Mesothelial cell of epicardium (in vitro differentiated cells): ENCODE measurements at places on chromosomes 13 and 19. TPM values are rescaled to one million over a fixed set of nuclear protein-coding genes. Genes with fewer than 3 reads are reported as not detected.

GRCh38 chr19:1173159-1173844 is 766 bp downstream of the SBNO2 start:
- no peaks in the 10 kb centered on the region for H3K36me3 ChIP-seq
- no peak for DNase-seq
- peaks cover 35% of the 10 kb centered on the region for H3K4me1 ChIP-seq
- peak overlapping the region; percentile 93 for H3K27ac ChIP-seq

DNA sequence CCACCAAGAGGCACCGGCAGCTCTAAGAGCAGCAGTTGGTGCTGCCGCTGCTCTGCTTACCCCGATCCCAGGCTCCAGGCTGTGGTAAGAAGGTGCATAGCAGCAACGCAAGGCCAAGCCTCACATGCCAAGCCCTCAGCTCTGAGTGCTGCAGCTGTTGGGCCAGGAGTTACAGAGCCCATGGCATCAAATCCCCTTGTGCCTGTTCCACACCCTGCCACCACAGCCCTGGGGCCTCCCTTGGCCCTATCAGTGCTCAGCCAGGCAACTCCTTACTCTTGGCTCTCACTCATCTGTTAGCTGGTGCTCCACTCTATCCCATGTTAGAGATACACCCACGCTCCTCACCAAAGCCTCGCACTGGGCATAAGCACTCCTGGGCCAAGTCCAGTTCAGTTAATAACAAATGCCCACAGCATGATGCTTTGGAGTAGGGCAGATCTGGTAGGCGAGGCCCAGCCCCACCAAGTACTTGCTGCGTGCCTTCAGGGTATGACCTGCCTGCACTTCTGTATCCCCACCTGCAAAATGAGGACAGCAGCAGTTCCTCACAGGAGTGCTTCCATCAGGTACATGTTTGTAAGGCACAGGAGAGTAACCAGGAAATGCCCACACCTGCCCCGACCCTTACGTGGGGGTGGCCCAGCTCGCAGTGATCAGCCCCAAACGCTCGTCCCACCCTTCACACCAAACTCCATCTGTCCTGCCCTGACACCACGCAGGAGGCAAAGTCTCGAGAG is 16.2 kb downstream of the AKAP8L start:
- H3K4me1 ChIP-seq = no peaks in the 10 kb centered on the region
- H3K4me3 ChIP-seq = no peak overlapping the region
- no peak overlapping the region for H3K27ac ChIP-seq
- no peaks in the 10 kb centered on the region for H3K27me3 ChIP-seq
- peaks cover 11% of the 10 kb centered on the region for H3K36me3 ChIP-seq
- DNase-seq = no peak

DNA sequence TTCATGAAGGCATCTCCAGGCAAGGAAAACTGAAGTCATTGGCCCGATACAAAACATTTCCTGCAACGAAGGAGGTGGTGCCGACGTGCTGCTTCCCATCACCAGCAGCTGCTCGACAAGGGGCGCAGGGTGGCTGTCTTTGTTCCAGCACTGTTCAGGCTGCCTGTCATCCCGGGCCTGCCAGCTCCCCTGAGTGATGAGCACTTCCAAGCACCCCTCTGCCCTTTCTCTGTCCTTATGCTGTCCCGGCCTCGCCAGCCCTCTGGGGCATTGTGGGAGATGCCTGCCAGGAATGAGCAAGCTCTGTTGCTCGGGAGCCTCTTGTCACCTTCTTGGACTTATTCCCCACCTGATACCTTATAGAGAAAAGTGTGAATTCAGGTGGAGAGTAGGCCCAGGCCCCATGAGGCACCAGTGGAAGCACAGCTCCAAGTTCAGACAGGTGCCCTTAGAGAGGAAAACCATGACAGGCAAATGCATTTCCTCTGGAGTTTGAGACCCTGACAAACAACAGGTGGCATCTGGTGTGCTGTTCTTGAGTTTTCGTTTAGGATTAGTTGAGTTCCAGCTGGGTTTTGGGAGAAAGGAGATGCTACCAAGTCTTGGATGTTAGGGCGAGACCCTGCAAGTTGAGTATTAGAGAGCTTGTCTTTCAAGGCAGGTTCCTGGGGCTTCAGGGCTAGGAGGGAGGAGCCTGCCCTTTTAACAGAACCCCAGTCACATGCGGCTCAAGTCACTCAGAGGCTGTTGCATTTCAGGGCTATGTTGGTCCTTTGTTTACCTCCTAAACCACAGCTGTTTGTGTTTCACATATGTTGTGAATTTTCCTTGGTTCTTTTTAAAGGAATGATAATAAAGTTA is 21.4 kb downstream of the BBC3 start:
- peaks cover 5% of the 10 kb centered on the region for H3K4me1 ChIP-seq
- H3K4me3 ChIP-seq = no peak overlapping the region
- H3K27me3 ChIP-seq = no peaks in the 10 kb centered on the region
- peaks cover 35% of the 10 kb centered on the region for H3K36me3 ChIP-seq
- DNase-seq = no peak

DNA sequence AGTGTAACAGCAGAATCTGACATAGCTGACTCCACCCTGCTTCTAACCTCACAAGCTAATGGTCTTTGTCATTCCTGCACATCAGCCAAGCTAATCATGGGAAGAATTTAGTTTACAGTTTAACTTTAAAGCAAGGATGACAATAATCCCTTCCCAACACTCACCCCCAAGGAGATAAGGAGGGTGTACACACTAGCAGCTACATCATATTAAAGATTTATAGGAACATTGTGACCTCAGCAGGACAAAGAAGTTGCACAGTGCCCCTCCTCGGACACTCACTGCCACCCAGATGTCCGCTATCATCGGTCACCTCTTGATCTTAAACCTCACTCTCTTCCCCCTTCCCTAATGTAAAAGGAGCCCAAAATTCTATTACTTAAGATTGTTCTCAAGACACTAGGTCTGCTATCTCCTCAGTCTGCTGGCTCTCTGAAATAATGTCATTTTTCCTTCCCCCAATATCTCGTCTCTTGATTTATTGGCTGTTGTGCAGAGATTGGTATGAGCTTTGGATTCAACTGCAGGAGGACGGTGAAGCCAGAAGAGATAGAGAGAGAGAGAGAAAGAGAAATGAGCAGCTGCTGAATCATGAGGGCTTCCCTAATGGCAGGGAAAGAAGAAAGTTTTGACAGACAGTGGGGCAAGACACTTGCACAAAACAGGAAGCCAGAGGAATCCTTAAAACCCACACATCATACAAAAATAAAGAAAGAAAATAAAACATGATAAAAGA is 17.5 kb upstream of the FFAR2 start:
- peaks cover 24% of the 10 kb centered on the region for H3K4me1 ChIP-seq
- H3K36me3 ChIP-seq = no peaks in the 10 kb centered on the region
- DNase-seq = no peak
- H3K27me3 ChIP-seq = peaks cover 22% of the 10 kb centered on the region
- no peak overlapping the region for H3K4me3 ChIP-seq

DNA sequence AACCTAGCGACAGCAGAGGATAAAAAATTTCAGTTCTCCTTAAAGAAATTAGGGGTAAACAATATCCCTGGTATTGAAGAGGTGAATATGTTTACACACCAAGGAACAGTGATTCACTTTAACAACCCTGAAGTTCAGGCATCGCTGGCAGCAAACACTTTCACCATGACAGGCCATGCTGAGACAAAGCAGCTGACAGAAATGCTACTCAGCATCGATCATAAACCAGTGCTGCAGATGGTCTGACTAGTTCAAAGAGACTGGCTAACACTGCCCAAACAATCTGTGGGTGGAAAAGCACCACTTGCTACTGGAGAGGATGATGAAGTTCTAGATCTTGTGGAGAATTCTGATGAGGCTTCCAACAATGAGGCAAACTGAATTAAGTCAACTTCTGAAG is 19.9 kb upstream of the ACOD1 start:
- no peak for DNase-seq
- H3K4me1 ChIP-seq = peaks cover 28% of the 10 kb centered on the region
- H3K4me3 ChIP-seq = no peak overlapping the region
- peaks cover 1% of the 10 kb centered on the region for H3K27me3 ChIP-seq

GRCh38 chr13:45372189-45373161 is 31.5 kb upstream of the TPT1 start:
- no peak overlapping the region for H3K4me3 ChIP-seq
- H3K27ac ChIP-seq = no peak overlapping the region
- H3K4me1 ChIP-seq = peaks cover 6% of the 10 kb centered on the region
- H3K27me3 ChIP-seq = no peaks in the 10 kb centered on the region
- DNase-seq = no peak
- peaks cover 14% of the 10 kb centered on the region for H3K36me3 ChIP-seq

DNA sequence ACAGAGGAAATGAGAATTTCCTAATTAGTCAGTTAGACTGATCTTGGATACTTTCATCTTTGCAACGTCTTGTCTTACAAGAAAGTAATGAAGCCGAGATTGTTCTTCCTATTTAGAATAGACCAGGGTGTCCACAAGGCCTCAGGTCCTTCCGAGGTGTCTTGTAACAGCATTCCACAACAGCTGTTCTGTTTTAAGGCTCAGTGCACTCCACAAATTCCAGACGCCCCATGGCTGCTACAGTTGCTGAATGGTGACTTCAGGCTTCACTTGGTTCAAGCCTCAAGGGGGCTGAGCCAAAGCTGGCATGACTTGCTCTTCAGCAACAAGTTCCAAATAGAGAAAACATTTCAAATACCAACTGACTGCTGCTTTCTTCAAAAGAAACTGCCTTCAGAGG is 143.4 kb downstream of the SHISA2 start:
- no peak for DNase-seq
- no peaks in the 10 kb centered on the region for H3K36me3 ChIP-seq

Gene CCDC124
- 70.4 to 73.1 TPM (median 72.6 TPM) in 3 replicates for total RNA-seq

Gene KIR3DL2
- total RNA-seq = not detected in 3 replicates

- H3K27me3 ChIP-seq = no peaks in the 10 kb centered on the region
- H3K4me3 ChIP-seq = peak within 1 kb of the TSS; percentile 85
- DNase-seq = peak; percentile 66
- peak within 1 kb of the TSS; percentile 92 for H3K27ac ChIP-seq
Measured at GRCh38 chr19:44447916-44448674, at the start of gene ZNF229. TSS of gene ZNF229 (minus strand) at chr19:44448472. CDS start at chr19:44442847, 5,625 bp downstream.

Gene CERS1
- total RNA-seq = 8.5 to 9.4 TPM (median 8.8 TPM) in 3 replicates

DNA sequence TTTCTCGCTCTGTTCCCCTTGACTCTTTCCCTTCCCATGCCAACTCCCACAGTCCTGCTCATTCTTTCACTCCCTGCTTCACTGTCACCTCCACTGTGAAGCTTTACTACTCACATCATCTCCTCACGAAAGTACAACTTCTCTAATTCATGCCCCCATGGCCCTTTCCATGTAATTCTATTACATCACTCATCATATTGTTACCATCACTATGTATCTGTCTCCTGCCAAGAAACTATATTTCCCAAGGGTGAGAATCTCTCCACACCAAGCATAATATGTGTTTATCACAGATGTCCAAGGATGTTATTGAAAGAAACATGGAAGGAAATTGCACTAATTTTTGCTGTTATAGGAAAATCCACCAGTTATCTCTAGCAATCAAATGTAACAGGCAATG is 37.2 kb upstream of the LRCH1 start:
- H3K36me3 ChIP-seq = no peaks in the 10 kb centered on the region
- H3K27me3 ChIP-seq = no peaks in the 10 kb centered on the region
- no peak overlapping the region for H3K27ac ChIP-seq
- H3K4me3 ChIP-seq = no peak overlapping the region
- peaks cover 17% of the 10 kb centered on the region for H3K4me1 ChIP-seq
- no peak for DNase-seq
